ENCODE measurements at places on chromosomes 2 and 18. TPM values are rescaled to one million over a fixed set of nuclear protein-coding genes. Genes with fewer than 3 reads are reported as not detected.

DCC gene
- not detected for total RNA-seq

RELCH gene
- 38.6 TPM for total RNA-seq

ITGA6 gene
- total RNA-seq: 18.0 TPM

IL36A gene
- not detected for total RNA-seq

CDH19 gene
- not detected for total RNA-seq

All from activated CD4-positive, alpha-beta memory T cell treated with anti-CD3 and anti-CD28 coated beads, Interleukin-2, amount 10 ng/mL, durations not matched to agents 7 days and 5 days (primary cell).